ENCODE measurements at places on chromosomes 4 and X.

GRCh38 chr4:180335566-180335965, 1907.6 kb upstream of the TENM3 start:
- DNase-seq: no peak

- no peak for DNase-seq
Measured at GRCh38 chr4:155005395-155006090, 202.9 kb upstream of the NPY2R start.

DNA sequence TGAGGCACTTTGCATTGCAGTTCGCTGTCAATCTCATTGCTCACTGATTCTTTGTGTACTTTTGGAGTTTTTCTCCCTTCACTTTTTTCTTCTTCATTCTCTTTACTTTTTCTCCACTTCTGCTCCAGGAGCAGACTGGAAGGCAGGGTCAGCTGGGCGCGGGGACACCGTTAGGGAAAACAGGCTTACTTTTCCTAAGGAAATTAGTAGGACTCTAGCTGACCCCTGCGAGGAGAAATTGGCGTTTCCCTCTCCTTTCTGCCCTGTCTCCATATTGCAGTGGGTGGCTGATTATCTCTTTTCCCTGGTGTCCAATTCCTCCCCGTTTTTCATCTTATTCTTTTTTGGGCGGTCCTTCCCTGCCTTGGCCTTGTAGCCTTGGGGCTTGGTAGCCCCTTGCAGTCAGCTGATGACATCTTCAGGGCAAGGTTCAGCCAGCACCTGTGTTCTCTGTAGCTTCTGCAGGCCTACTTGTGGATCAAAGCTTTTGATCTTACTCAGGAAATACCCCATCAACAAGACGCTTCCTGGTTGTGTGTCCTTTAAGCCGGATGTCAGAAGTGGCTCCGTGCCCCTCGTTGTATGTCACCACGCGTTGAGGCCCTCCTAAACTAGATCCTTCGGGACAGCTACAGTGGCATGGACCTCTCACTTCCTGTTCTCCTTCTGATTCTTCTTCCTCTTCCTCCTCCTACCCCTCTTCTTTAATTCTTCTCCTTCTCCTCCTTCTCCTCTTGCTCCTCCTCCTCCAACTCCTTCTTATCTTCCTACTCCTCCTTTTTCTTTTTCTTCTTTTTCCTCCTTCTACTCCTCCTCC, 36.1 kb downstream of the NBDY start:
- DNase-seq: no peak

GRCh38 chr4:106868381-106869035, 167.6 kb downstream of the DKK2 start:
- DNase-seq: no peak

GRCh38 chrX:3166670-3167455, 125.6 kb downstream of the ARSF start:
- no peak for DNase-seq

GRCh38 chr4:67713529-67714247, 12.7 kb upstream of the UBA6 start:
- DNase-seq: no peak

GRCh38 chr4:43330288-43330687, 437.8 kb downstream of the GRXCR1 start:
- no peak for DNase-seq

- DNase-seq: no peak
Measured at GRCh38 chr4:169241464-169241863, 29.3 kb downstream of the SH3RF1 start.

- no peak for DNase-seq
Measured at GRCh38 chr4:1112821-1113182, 562 bp downstream of the RNF212 start.

- no peak for DNase-seq
Measured at GRCh38 chr4:139873111-139873860, 207.7 kb downstream of the MGST2 start.

GRCh38 chr4:179698321-179698720, 2256.1 kb upstream of the AGA start:
- no peak for DNase-seq

DNA sequence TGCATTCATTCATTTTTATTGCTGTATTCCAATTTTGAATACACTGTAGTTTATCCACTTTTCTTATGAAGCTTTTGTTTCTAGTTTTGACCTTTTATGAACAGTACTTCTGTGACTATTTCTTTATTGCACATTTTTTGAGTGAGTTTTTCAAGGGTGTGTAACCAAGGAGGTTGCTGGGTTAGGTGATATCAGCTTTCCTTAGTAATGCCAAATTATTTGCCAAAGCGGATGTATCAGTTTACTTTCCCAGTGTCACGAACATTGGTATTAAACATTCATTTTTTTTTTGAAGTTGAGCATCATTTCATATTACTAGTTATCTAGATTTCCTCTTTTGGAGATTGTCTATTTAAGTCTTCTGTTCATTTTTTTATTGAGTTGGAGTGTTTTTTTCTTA, 32.9 kb downstream of the STIM2 start:
- no peak for DNase-seq

DNA sequence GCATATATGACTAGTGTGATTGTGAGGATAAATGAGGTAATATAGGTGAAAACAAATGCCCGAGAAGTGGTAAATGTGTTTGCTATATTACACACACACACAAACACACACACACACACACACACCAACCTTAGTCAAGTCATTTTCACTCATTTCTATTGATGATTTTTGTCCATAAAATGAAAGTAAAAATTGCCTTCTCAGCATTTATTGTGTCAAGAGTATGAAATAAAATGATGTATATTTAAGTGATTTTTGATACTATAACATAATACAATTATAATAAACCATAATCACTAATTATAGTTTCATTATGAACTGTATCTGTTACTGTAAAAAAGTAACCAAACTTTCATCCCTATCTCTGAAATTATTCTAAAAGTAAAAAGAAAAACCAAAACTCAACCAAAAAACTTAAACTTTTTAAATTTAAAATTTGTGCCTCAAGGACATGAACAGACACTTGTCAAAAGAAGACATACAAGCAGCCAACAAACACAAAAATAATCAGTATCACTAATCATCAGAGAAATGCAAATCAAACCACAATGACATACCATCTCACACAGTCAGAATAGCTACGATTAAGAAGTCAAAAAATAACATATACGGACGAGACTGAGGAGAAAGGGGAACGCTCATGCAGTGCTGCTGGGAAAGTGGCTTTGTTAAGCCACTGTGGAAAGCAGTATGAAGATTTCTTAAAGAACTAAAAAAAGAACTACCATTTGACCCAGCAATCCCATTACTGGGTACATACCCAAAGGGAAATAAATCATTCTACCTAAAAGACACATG, 601.0 kb downstream of the TMA16 start:
- no peak for DNase-seq

- DNase-seq: no peak
Measured at GRCh38 chr4:138259271-138259670, 17.1 kb upstream of the SLC7A11 start.

GRCh38 chr4:84932462-84932861, 34.0 kb downstream of the WDFY3 start:
- DNase-seq: no peak

Measured in activated T-helper 9 cell treated with anti-CD3 and anti-CD28 coated beads, Interleukin-2, amount 50 U/mL, for 16 hours (primary cell).